Stimulated activated CD4-positive, alpha-beta T cell treated with anti-CD3 and anti-CD28 coated beads, Interleukin-15, amount 100 ng/mL, for 48 hours (primary cell): ENCODE measurements at places on chromosomes 11 and 22.
A peak's percentile ranks its signal among the peaks of the same experiment; 100 is the strongest.

GRCh38 chr22:44108076-44108475, 72.6 kb upstream of the PARVG start:
- no peak for DNase-seq

- no peak for DNase-seq
Observed at GRCh38 chr11:120643284-120643683, 131.7 kb downstream of the GRIK4 start.

- DNase-seq = no peak
Observed at GRCh38 chr22:43364169-43364435, 20.9 kb upstream of the SCUBE1 start.

DNA sequence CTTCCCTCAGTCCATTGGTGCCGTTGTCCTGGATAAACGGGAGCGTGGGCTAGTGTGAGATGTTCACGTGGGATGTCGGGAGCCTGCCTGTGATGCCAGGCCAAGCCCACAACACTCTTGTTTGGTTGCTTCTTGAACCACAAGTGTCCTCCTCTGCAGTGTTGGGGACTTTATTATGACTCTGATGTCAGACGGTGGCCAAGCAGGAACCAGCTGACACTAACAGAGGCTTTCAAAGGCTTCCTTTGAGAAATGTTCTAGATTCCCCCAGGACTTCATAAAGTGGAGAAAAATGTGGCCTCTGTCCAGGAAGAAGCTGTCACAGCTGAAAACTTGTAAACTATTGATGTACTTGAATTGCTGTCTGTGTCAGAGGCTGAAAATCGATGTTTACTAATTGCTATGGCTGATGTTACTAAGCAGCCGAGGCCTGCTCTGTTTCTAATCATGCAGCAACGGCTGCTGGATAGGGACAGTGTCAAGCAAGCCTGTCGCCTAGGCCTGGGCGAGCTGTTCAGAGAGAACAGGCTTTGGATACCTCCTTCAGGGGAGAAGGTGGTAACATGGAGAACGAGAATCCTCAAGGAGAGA, 131.7 kb downstream of the TBC1D22A start:
- DNase-seq = no peak

- no peak for DNase-seq
Observed at GRCh38 chr11:27246925-27247324, 116.1 kb downstream of the CCDC34 start.

DNA sequence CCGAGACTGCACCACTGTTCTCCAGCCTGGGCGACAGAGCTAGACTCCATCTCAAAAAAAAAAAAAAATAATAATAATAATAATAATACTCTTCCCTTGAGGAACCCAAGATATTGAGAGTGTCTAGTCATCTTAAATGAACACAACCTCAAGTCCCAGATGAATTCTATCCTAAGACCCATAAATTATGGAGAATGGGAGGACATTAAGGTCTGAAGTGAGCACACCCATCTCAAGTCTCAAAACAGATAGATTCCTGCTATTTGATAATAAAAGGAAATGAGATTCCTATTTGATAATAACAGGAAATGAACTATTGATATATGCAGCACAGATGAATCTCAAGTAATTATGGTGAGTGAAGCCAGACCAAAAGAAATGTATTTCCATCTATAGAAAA, 51.5 kb downstream of the MAPK1 start:
- no peak for DNase-seq

DNA sequence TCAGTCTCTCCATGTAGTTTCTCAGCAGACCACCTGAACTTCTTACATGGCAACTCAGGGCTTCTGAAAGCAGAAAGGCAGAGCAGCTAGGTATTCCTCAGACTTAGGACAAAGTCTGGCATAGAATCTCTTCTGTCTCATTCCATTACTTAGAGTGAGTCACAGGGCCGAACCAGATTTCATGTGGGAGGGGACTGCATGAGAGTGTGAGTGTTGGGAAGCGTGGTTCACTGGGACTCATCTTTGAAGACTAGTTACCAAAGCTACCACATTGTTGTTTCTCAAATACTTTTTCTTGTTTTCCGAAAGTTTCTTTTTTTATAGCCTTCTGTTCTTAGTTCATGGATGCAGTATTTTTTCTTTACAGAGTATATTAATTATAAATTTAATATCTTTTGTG, 36.1 kb upstream of the SCN3B start:
- no peak for DNase-seq

- DNase-seq = no peak
Observed at GRCh38 chr22:45448431-45448830, 34.9 kb downstream of the RIBC2 start.

DNA sequence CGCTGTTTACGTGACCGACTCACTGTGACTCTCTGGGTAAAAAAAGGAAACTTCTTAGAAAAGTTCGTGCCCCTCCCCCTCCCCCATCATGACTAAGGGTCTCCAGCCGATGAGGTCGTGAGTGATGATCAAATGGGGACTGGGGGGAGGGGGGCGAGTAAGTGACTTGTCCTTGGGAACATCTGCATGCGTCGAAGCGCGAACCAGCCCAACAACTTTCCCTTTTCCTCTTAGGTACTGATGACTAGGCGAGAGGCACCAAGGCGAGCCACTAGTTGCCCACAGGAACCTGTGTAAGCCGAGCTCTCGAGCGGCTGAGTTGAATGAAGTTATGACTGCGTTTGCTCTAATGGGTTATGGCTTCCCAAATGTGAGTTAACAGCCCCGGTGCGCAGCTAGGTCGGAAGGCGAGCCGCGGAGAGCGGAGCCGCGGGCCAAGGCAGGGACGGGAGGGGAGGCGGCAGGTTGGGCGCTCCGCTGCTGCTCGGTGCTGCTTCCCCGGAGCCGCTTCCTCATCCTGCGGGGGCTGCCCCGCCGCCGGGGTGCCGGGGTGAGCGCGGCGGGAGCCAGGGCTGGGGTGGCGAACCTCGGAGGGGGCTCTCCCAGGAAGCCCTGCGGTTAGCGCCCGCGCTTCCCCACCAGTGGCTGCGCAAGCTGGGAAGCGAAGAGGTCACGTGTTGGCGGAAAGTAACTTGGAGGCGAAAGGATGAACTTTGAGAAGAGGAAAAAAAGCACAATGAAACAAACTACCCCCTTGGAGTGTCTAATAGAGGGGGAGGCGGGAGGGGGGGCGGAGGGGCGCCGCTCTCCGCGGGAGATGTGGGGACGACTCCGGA, 22.1 kb upstream of the BDNF start:
- DNase-seq = no peak

DNA sequence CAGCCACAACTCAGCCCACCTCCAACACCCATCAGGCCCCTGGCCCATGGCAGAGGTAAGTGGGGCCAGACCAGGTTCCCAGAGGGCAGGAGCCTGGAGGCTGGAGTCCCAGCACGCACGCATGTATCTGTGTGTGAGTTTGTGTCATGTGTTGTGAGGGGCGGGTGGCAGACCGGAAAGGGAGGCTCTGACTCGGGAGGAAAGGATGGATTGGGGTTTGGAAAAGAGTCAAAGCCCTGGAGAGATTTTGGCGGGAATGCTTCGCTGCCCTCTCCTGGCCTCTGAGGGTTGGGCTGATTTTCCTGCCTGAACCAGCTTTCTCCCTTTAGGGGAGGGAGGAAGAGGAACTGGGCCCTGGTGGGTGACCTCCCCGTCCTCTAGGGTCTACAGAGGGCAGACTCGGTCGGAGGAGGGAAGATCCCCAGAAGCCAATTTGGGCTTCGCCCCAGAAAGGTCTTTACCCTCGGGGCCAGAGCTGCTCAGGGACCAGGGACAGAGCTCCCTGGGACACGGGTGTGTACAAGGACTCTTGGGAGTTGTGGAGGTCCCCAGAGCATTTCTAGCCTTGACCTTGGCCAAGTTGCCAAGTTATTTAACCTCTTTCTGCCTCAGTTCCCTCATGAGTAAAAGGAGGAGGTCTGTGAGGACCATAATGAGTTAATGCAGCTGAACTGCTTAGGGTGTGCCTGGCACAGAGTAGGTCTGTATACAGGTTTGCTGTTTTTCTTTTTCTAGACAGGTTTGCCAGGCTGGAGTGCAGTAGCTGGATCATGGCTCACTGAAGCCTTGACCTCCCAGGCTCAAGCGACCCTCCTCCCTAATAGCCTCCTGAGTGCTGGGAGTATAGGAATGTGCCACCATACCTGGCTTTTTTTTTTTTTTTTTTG, 6.9 kb downstream of the C11orf68 start:
- no peak for DNase-seq

DNA sequence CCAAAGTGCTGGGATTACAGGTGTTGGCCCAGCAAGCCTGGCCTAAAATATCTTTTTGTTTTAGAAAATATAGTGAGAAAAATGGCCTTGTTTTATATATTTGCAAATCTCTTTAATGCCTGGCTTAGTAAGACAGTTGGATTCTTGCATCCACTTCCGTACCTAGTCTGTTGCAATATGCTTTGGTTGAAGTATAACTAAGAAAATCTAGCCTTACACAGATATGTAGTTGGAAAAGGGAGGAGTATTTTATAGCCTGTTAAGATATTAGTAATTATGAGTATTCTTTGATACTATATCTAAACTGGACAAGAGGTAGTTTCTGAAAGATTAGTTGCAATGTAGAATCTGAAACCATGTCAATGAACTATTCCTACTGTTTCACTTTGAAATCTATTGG, 65.1 kb downstream of the ZNRF3 start:
- DNase-seq = no peak

DNA sequence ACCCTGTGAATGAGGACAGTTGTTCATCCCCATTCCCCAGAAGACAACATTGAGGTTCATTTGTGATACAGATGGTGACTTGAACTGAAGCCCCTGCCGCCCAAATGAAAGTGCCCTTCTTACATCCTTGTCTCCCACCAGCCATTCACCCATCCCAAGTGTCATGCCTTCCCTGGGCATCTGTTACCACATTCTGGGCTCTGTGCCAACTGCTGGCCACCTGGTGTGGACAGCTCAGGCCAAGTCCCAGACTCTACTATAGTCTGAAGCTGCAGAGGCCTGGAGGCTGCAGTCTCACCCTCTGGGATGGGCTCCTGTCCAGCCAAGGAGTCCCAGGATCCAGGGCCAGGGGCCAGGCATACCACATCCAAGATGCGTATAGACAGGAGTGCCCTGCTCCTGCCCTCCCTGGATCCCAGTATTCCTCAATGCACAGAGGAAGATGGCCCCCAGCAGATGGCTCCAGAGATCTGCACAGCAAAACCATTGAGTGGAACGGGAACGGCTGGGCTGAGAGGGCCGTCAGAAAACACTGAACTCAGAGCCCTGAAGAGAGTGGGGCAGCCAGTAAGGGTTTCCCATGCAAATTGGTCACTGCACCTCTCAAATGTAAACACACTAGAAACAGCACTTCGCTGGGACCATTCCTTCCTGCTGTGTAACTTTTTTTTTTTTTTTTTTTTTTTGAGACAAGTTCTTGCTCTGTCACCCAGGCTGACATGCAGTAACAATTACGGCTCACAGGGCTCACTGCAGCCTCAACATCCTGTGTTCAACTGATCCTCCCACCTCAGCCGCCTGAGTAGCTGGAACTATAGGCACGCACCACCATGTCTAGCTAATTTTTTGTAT, 22.8 kb downstream of the ARRB1 start:
- DNase-seq = peak; percentile 24

- DNase-seq = no peak
Observed at GRCh38 chr11:129313541-129314297, 61.9 kb upstream of the BARX2 start.

DNA sequence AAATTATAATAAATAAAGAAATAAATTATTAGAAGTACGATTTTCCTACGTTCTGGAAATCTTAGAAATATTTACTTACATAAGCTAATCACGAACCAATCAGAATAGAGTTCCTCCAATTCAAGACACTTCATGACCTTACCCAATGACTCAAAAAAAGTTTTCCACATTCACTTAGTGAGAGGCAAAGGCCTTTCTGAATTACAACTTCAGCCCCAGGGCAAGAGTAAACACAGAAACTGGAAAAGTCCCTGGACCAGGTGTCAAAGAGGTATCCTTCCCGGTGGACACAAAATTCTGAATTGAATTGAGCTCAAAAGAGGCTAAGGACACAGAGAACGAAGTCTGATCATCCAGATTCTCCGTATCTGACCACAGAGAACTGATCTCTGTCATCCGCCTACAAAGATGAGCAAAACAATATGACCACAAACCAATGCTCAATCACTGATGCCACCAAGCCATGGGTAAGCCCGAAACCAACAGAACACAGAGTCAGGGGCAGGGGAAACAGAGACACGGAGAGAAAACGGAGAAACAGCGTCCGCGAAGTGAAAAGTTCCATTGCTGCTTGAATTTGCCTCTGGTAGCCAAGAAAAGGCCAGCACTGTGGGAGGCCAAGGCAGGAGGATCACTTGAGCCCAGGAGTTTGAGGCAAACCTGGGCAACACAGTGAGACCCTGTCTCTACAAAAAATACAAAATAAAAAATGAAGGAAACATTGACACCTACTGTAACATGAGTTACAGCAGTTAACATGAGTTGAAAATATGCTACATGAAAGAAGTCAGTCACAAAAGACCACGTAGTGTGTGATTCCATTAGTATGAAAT, 6.8 kb downstream of the BID start:
- DNase-seq = peak; percentile 55

GRCh38 chr22:37303821-37304274, 21.5 kb downstream of the CYTH4 start:
- peak; percentile 76 for DNase-seq

- DNase-seq = no peak
Observed at GRCh38 chr11:92227230-92227814, 2.7 kb downstream of the FAT3 start.

- DNase-seq = no peak
Observed at GRCh38 chr11:61578819-61579675, 1.8 kb downstream of the SYT7 start.

DNA sequence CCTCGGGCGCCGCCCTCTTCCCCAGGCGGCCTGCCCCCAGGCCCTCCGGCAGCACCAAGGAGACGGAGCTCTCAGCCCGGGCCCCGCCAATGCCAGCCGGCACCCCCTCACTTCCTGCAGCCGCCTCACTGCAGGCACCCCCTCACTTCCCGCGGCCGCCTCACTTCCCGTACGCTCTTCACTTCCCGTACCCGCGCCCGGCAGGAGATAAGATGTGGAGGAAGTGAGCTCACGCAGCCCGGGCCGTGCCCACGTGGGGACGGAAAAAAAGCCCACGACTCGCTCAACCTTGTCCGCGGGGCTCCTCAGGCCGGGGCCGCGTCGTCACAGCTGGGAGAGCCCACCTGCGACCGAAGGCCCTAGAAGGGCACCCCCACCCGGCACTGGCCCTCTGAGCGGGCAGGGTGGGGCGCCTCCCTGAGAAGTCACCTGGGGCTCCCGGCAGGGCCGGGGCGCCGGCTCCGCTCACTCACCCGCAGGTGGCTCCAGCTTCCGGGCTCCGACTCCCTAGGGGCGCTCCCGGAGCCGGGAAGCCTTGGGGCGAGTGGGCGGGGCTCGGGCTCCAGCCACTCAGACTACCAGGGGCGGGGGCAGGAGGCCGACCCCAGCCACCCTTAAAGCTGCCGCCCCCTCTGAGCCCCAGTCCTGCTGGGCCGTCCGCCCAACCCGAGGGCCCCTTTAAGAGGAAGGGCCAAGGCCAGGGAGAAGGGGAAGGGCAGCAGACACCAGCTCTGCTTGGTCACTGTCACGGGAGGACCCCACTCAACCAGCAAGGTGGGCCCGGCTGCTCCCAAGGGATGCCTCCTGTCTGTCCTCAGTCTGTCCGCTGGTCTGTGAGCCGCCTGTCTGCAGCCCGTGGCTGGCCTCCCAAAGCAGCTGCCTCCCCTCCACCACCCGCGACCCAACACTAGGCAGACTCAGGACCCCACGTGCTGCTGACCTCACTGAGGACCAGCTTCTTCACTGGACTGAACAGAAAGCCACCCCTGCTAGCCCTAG, 31.4 kb downstream of the PISD start:
- peak; percentile 83 for DNase-seq

GRCh38 chr22:35766654-35767580, 49.2 kb downstream of the APOL5 start:
- DNase-seq = no peak
